ENCODE measurements at places on chromosomes 5 and 9.

GRCh38 chr9:86434039-86434726 is 80.0 kb upstream of the TUT7 start:
- DNase-seq = peak; percentile 83

DNA sequence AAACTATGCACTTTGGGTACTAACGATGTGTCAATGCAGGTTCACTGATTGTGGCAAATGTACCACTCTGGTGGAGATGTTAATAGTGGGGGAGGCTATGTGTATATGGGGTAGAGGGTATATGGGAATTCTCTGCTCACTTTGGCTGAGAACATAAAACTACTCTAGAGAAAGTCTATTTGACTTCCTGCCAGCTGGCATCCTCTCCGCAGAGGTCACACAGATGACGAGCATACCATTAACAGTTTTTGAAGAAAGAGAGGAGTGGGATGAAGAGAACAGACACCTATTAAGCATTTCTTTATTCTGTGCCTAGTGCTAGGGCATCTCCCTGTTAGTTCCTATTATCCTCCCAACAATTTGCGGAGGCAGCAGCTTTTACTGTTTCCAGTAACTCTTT is 58.4 kb upstream of the TRIM32 start:
- DNase-seq = no peak

GRCh38 chr5:32083981-32084430 is 90.1 kb downstream of the GOLPH3 start:
- DNase-seq = no peak

- no peak for DNase-seq
Measured at GRCh38 chr5:115342590-115343377, 46.3 kb upstream of the CCDC112 start.

DNA sequence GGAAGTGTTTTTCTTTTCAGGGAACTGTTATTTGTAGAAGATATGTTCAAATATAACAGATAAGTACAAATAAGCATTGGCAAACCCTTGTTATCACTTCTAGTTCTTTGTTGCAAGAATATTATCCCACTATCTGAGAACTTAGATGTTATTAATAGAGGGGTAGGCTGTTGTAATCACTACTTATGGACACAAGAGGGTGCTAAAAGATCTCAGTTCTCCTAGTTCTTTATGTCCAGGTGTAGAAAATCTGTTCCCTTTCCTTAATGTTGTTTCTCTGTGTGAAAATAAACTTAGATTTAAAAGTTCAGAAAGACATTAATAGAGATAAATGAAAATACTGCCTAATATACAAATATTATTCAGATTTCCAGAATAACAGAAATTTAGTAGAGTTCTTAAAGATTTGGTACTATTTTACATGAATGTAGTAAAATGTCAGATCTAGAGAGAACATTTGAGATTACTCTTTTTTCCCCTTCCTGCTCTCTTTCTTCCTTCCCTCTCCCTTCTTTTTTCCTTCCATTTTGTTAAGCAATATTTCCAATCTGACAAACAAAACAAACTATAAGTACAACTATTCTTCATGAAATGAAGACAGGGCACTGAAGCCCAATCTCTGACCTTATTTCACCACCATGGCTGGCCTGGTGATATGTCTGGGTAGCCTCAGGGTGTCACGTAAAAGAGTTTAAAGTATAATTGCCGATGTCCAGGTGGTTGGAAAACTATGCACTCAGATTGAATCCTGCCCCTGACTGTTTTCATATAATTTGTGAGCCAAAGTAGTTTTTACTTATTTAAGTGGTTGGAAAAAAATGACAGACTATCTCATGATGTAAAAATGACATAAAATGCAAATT is 43.6 kb upstream of the C5orf46 start:
- DNase-seq = peak; percentile 49

DNA sequence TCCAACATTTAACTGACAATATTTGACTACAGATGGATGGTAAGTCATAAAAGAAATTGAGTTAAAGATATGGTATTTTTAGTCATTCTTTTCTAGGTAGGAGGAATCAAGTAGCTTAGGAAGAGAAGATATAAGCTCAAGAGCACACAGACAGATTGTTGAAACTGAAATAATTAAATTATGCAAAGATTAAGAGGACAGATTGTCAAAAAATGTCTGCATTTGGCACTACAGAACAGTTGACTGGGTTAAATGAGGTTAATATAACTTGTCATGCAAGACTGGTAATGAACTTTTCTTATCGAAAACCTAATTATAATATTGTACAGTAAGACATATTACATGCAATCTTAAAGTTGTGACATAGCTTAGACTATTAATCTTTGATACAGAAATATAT is 36.3 kb upstream of the TRPM3 start:
- DNase-seq = no peak

GRCh38 chr5:9789777-9790176 is 159.6 kb upstream of the TAS2R1 start:
- no peak for DNase-seq

DNA sequence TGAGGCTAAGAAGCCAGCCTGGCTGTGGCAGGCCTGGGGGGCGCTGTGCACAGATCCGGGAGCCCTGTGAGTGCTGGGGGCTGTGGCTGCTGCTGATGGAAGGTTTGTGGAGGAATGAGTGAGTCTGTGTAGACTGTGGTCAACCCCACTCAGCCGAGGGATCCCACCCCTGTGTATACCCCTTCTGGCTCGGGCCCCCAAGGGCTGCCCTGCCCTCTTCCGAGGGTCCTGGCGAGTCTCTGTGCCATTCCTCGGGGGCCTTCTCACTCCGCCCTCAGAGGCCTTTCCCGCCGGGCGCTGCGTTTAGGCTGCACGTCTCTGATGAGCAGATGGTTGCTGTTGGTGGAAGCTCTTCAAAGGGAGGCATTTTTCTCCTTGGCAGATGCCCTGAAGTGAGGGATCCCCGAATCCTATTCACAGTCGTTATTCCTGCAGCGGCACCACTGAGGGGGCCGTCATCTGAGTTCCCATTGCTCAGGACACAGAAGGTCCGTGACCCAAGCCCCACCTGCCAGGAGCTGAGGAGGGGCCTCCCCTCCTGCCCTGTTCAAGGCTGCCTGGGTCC is 94.1 kb downstream of the RXRA start:
- DNase-seq = no peak

DNA sequence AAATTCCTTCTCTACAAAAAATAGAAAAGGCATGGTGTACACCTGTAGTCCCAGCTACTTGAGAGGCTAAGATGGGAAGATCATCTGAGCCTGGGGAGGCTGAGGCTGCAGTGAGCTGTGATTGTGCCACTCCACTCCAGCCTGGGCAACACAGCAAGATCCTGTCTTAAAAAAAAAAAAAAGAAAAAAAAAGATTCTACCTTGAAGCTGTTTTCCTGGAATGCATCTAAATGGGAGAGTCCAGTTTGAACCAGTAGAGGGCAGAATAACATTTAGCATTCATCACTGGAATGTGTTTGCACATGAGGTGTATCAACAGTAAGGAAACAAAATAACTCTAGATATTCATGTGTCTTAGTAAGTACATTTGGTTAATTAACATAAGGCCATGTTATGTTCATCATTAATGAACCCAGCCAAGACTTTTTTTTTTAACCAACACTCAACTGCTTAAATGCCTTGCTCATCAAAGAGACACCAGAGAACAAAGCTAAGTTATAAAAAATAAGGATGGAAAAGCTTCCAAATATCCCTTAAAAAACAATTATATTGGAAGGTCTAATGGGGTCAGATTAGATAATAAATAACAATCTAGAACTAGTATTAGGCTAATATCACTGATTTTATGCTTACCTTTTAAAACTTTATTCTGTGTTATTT is 16.1 kb downstream of the IFNE start:
- DNase-seq = peak; percentile 69

DNA sequence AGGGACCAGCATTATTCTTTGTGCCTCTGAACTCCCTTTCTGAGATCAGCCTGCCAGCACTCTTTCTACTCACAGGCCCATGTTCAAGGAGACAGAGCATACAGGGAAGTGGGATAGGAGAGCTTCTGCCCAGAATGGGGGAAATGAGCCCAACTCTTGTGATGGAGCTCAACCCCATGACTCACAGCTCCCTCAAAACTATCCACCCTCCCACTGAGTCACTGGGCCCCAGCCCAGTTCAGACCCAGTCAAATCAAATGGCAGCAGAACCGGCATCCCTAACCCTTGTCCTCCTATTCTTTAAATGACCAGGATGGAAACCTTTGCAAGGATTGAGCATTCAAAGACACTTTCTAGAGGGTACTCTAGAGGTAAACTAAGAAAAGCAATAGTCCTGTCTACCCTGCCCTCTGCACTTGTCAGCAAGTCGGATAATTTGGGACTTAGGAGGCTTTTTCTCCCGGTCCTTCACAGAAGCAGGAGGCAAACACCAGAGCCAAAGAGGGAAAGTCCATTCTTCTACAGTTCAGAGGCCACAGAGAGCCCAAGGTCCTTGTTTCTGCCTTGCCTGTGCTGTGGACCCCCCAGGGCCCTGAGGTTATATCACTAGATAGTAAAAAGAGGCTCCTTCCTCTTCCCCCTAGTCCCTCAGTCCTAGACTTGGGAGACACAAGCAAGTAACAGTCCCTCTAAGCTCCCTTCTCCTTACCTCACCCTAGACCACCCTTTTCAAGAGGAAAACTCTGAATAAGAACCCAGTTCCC is 3.2 kb downstream of the ATOSB start:
- DNase-seq = peak; percentile 84

GRCh38 chr9:97695995-97696802 is 941 bp downstream of the XPA start:
- peak; percentile 27 for DNase-seq

GRCh38 chr9:113580041-113580953 is 116.8 kb downstream of the RGS3 start:
- DNase-seq = peak; percentile 85

DNA sequence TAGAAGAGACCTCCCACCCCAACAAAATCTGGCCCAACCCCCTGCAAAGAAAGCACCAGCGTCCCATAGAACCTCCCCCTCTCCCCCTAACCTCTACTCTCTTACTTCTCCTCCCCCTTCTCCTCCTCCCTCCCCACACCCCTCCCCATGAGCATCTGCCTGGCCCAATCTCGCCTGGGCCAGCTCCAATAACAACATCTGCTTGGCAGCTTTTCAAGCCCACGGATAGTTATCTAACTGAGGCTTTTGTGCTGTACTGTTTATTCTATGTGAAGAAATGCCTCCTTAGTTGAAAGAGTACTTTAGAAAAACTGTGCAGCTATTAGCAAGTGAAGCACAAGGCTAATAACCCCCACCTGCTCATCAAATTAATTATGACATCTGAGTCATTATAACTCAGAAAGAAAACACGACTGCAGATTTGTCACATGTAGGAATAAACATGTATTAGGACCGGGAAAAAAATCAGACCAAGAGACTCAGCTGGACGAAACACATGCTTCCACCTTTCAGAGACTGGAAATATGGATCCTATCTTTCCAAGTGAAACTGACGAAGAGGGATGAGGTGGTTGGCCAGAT is 42.8 kb downstream of the NFIB start:
- peak; percentile 85 for DNase-seq

DNA sequence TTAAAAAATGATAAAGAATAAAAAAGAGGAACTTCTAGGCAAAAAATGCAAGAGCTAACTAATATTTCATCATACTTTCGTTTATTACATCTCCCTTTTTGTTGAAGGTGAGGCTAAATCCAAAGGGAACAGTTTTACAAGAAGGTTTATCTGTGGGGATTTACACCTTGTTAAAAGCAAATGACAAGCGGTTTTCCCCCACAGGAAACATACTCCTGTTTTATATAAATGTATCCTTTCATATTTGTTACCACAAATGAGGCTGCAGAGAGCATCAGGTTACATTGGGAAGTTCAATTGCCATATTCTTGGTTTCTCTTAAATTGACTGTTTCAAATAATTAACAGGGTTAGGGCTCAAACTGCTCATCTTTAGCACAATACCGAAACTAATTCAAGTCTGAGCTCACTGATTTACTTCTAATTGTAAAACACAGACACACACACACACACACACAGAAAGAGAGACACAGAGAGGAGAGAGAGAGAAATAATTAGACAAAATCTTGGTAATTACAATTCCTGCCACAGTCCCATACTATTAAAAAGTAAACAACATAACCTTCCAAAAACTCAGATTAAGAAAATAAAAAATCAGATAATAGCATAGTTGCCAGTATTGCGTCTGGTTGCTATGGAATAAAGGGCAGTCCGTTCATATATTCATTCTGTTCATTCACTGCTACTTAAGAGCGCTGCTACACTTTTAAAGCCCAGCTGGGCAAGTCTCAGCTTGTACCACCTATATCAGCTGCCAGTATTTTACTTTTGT is 17.1 kb downstream of the RFX3 start:
- DNase-seq = peak; percentile 5

- DNase-seq = no peak
Measured at GRCh38 chr5:5179079-5179478, 38.9 kb downstream of the ADAMTS16 start.

DNA sequence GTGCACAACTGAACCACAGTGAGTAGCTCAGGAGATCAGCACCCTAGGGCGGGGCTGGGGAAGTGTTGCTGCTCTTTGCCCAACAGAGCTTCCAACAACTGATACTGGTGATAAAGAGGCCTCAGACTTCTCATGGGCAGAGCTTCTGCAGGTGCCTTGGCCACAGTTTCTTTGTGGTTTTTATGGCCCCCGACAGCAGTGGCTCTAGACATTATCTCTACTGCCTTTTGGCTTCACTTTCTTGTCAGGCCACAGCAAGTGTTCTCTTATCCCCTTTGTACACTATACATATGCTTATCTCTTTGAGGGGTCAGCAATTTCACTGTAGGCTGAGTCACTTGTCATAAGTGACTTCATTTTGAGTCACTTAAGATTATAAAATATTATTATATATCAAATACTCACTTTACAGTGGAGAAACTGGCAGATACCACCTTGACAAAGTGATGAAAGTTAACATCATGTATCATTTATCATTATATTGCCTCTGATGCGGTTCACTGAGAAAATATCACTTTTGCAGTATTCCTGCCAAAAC is 90.9 kb upstream of the COX7C start:
- no peak for DNase-seq
